ENCODE measurements at places on chromosomes 13 and 19. TPM values are rescaled to one million over a fixed set of nuclear protein-coding genes. Genes with fewer than 3 reads are reported as not detected.

- H3K36me3 ChIP-seq: peaks cover 20% of the 10 kb centered on the region
- peak; percentile 67 for DNase-seq
- no peak overlapping the region for H3K4me3 ChIP-seq
- no peak overlapping the region for H3K27ac ChIP-seq
- H3K27me3 ChIP-seq: no peaks in the 10 kb centered on the region
Measured at GRCh38 chr13:28754698-28755545, 36.2 kb upstream of the SLC46A3 start.

Gene SUCLA2
- 48.2 TPM for total RNA-seq

DNA sequence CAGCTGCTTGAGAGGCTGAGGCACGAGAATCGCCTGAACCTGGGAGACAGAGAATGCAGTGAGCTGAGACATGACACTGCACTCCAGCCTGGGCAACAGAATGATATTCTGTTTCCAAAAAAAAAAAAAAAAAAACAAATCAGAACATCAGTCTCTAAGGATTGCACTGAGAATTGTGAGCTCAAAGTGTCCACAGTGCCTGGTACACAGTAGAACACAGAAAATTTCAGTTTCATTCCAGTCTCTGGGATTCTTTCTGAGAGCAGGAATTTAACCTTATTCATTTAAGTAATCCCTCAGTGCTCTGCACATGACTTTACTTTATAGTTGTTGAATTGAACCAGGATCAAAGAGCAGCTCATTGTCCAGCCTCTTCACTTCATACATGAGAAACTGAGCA is 25.9 kb upstream of the GATAD2A start:
- H3K4me1 ChIP-seq: peaks cover 3% of the 10 kb centered on the region
- H3K27ac ChIP-seq: no peak overlapping the region
- DNase-seq: no peak
- 0 out of 2 replicates have a peak, but pooled peaks cover 8% of the 10 kb centered on the region for H3K36me3 ChIP-seq
- H3K4me3 ChIP-seq: no peak overlapping the region
- no peaks in the 10 kb centered on the region for H3K27me3 ChIP-seq

GRCh38 chr13:96860882-96861281 is 133.4 kb downstream of the OXGR1 start:
- no peak overlapping the region for H3K27ac ChIP-seq
- no peaks in the 10 kb centered on the region for H3K36me3 ChIP-seq
- no peaks in the 10 kb centered on the region for H3K27me3 ChIP-seq
- DNase-seq: no peak

GRCh38 chr19:35330475-35330874 is 1.5 kb downstream of the CD22 start:
- DNase-seq: no peak
- no peak overlapping the region for H3K4me3 ChIP-seq
- no peak overlapping the region for H3K27ac ChIP-seq
- H3K36me3 ChIP-seq: no peaks in the 10 kb centered on the region
- no peaks in the 10 kb centered on the region for H3K27me3 ChIP-seq

DNA sequence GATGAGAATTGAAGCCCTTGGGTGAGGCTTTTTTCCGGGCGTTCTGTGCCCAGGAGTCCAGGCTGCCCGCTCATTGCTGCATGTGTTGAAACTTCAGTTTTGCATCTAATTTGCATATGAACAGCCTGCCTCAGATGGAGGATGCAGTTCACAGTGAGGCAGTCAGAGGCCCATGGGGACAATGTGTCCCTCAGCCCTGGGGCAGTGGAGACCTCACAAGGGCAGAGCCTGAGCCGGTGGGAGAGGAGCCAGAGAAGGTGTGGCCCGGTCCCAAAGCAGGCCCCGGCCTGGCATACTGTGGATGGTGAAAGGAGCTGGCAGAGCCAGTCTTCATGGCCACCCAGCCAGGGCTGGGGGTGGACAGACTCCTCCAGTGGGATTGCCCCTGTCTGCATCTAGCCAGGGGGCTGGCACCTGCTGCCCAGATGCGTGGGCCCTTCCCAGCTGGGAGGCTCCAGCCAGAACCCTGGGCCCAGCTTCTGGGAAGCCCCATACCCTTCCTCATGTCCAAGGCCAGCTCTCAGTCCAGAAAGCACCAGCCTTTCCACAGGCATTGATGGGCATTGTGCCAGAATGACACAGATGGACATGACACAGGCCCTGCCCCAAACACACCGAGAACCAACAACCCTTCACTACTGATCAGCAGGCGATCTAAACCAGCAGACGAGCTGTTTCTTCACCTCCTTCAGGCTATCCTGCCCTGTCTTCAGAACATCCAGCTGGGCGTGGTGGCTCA is 32.9 kb upstream of the KCTD15 start:
- no peak overlapping the region for H3K4me3 ChIP-seq
- no peak overlapping the region for H3K27ac ChIP-seq
- H3K27me3 ChIP-seq: no peaks in the 10 kb centered on the region
- no peaks in the 10 kb centered on the region for H3K36me3 ChIP-seq
- no peaks in the 10 kb centered on the region for H3K4me1 ChIP-seq

GRCh38 chr13:91155512-91156114 is 191.9 kb upstream of the MIR17HG start:
- no peak overlapping the region for H3K4me3 ChIP-seq
- H3K27me3 ChIP-seq: no peaks in the 10 kb centered on the region
- peak overlapping the region; percentile 68 for H3K27ac ChIP-seq
- DNase-seq: no peak
- H3K36me3 ChIP-seq: no peaks in the 10 kb centered on the region

GRCh38 chr13:45243077-45243476 is 42.2 kb upstream of the KCTD4 start:
- no peaks in the 10 kb centered on the region for H3K36me3 ChIP-seq
- H3K27me3 ChIP-seq: no peaks in the 10 kb centered on the region
- H3K27ac ChIP-seq: no peak overlapping the region
- no peaks in the 10 kb centered on the region for H3K4me1 ChIP-seq
- no peak overlapping the region for H3K4me3 ChIP-seq

DNA sequence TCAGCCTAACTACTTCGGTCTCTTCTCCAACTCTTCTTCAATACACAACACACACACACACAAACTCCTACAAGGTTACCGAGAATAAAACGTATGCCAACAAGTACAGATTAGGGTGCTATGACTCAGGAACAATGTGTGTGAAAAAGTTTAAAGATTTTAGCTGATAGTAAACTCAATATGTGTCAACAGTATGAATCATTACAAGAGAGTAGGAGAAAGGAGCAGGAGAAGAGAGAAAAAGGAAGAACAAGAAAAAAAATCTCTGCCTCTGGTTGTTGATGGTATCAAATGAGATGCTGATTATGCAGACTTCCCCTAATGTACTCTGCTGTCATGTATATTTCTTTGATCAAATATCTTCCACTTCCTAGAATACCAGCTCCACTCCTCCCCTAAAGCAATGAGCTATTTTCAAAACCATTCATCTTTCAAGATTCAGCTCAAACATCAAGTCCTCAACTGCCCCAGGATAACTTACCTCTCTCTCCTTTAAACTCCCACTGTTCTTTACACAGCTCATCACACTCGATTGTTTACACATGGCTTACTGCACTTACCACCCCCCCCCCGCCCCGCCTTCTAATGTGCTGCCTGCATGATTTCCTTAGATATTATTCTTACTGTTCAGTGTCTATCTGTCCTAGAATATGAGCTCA is 95.6 kb downstream of the FAM216B start:
- DNase-seq: no peak
- peak overlapping the region; percentile 27 for H3K27ac ChIP-seq

DNA sequence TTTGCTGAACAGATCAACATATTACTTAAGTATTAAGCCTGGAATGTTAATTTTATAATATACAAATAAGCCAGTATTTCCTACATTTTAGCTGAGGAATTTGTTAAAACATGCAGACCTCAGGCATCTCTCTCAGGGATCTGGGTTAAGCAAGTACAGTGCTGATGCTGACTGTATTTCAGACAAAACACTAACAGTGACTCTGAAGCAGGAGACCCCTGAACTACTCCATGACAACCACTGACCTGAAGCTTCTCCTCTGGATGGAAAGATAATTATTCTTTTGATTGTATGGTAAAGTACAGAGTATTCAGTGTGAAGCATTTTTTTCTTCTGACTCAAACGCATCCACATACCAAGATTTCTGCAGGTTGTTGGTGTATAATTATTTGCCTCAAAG is 680.8 kb downstream of the LIG4 start:
- H3K4me1 ChIP-seq: no peaks in the 10 kb centered on the region
- H3K27me3 ChIP-seq: no peaks in the 10 kb centered on the region
- no peak overlapping the region for H3K27ac ChIP-seq
- no peak for DNase-seq
- no peaks in the 10 kb centered on the region for H3K36me3 ChIP-seq

DNA sequence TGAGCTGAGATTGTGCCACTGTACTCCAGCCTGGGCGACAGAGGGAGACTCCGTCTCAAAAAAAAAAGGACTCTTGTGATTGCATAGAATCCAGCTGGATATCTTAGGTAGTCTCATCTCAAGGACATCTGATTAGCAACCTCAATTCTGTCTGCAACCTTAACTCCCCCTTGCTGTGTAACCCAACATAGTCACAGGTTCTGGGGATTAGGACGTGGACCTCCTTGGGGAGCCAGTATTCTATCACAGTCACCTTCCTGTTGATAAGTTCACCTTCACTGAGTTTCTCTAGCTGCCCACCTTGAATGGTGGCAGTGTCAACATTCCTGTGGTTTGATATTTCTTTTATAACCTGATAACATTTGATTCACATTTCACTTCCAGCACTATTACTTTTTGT is 27.2 kb downstream of the GPR18 start:
- no peak overlapping the region for H3K4me3 ChIP-seq
- H3K27me3 ChIP-seq: no peaks in the 10 kb centered on the region
- H3K4me1 ChIP-seq: no peaks in the 10 kb centered on the region

- H3K4me1 ChIP-seq: no peaks in the 10 kb centered on the region
- H3K36me3 ChIP-seq: peaks cover 5% of the 10 kb centered on the region
Measured at GRCh38 chr13:26711211-26711610, 49.4 kb downstream of the GPR12 start.

GRCh38 chr19:55700813-55701212 is 25.8 kb downstream of the EPN1 start:
- peaks cover 74% of the 10 kb centered on the region for H3K36me3 ChIP-seq
- H3K27me3 ChIP-seq: no peaks in the 10 kb centered on the region
- H3K27ac ChIP-seq: no peak overlapping the region
- no peak for DNase-seq

DNA sequence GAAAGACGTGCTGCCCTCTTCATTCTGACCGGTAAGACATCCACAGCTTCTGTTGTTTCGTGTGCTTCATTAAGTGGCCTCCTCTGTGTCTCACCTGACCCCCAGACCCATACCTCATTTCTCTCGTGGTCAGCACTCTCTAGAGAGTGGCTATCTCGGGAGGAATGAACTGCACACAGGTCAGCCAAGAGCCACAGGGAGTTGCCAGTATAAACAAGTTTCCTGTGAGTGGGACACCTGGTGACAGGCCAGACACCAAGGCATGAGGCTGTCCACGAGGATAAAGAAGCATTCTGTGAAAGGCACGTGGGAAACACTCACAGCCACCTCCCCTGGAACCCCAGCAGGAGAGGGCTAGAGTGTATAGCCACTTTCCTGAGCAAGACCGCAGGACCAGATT is 115.8 kb downstream of the NUFIP1 start:
- no peak overlapping the region for H3K4me3 ChIP-seq
- no peaks in the 10 kb centered on the region for H3K27me3 ChIP-seq
- peaks cover 1% of the 10 kb centered on the region for H3K36me3 ChIP-seq
- DNase-seq: no peak
- H3K4me1 ChIP-seq: no peaks in the 10 kb centered on the region

Gene F7
- total RNA-seq: 0.81 TPM

DNA sequence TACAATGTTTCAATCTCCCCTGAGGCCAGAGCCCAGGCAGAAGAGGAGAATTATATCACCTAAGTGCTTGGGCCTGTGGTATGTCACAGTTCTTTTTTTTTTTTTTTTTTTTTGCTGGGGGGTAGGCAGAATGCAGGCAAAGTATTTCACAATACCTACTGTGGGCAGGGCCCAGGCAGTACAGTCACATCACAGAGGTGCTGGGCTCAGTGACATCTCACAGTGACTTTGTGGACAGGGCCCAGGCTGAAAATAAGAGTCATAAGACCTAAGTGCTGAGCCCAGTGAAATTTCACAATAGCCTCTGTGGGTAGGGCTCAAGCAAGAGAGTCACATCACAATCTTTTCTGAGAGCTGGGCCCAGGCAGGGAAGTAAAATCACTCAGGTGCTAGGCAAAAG is 15.9 kb upstream of the ZNF208 start:
- H3K27ac ChIP-seq: no peak overlapping the region
- DNase-seq: no peak
- H3K27me3 ChIP-seq: no peaks in the 10 kb centered on the region

DNA sequence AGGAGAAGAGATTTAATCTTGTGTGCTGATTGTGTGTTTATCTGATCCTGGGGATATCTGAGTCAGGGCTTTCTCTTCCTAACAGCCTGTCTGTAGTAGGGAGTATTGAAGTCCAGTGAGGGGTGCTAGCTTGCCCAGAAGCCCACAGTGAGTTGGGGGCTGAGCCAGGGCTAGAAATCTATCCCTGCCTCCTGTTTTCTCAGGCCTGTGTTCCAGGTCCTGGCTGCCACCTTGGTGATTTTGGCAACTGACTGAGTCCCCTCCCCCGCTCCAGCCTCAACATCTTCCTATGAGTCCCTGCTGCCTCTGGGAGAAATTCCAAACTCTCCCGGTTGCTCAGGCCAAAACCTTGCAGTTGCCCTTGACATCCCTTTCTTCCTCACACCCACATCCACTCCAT is 7.7 kb upstream of the NOVA2 start:
- H3K27me3 ChIP-seq: no peaks in the 10 kb centered on the region
- H3K27ac ChIP-seq: no peak overlapping the region
- no peaks in the 10 kb centered on the region for H3K36me3 ChIP-seq
- no peak for DNase-seq

GRCh38 chr13:82833923-82834322 is 1048.4 kb downstream of the SLITRK1 start:
- H3K27ac ChIP-seq: no peak overlapping the region
- peaks cover 9% of the 10 kb centered on the region for H3K36me3 ChIP-seq
- H3K27me3 ChIP-seq: no peaks in the 10 kb centered on the region
- DNase-seq: no peak
- no peak overlapping the region for H3K4me3 ChIP-seq

DNA sequence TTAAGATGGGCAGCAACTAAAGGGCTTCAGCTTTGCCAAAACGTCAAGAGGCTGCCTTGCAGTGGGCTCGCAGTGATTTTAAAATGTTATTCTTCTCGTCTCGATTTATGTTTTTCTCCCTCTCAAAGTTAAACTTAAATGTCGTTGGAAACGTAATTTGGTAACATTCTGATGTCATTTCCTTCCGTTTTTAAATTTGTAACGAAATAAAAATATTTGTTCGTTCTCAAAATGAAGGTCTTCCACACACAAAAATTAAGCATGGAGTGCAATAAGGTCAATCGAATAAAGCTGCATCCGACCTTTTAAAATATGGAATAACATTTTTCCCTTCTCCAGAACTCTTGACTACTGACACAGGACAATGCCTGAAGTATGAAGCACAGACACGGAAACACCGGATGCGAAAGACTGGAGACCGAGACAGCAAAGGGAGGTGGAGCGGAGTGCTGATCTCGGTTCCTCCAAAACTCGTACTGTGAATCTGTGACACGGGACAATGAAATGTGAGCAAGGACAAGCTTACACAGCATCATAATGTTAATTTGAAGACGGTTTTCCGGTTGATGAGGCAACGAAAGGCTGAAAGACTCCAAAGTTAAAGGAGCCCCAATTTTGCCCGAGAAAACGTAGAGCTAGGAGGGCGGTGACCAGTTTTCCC is 850 bp downstream of the MTMR6 start:
- no peaks in the 10 kb centered on the region for H3K27me3 ChIP-seq
- no peaks in the 10 kb centered on the region for H3K36me3 ChIP-seq
- no peaks in the 10 kb centered on the region for H3K4me1 ChIP-seq
- DNase-seq: no peak

GRCh38 chr13:19818223-19818842 is 35.6 kb upstream of the PSPC1 start:
- peak; percentile 94 for DNase-seq
- H3K36me3 ChIP-seq: peaks cover 15% of the 10 kb centered on the region
- H3K27me3 ChIP-seq: no peaks in the 10 kb centered on the region
